Activated naive CD4-positive, alpha-beta T cell treated with anti-CD3 and anti-CD28 coated beads, Interleukin-2, amount 50 U/mL, for 72 hours (primary cell): ENCODE measurements at places on chromosomes 6 and 20.

DNA sequence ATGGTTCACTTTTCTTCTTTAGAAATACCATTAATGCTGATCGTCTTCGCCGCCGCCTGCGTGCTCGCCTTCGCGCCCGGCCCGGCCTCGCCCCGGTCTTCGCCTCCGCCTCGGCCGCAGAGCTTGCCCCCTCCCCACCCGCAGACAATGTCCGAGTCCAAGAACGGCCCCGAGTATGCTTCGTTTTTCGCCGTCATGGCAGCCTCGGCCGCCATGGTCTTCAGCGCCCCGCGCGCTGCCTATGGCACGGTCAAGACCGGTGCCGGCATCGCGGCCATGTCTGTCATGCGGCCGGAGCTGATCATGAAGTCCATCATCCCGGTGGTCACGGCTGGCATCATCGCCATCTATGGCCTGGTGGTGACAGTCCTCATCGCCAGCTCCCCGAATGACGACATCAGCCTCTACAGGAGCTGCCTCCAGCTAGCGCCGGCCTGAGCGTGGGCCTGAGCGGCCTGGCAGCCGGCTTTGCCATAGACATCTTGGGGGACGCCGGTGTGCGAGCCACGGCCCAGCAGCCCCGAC is 4.8 kb upstream of the PRPH2 start:
- DNase-seq, result no peak

- DNase-seq, result no peak
Measured at GRCh38 chr20:47708140-47708807, 77.0 kb downstream of the SULF2 start.

- DNase-seq, result no peak
Measured at GRCh38 chr6:158856261-158856660, 37.1 kb upstream of the EZR start.

GRCh38 chr6:20334962-20335361 is 66.7 kb upstream of the E2F3 start:
- no peak for DNase-seq

GRCh38 chr20:19406381-19406780 is 193.9 kb downstream of the SLC24A3 start:
- no peak for DNase-seq

DNA sequence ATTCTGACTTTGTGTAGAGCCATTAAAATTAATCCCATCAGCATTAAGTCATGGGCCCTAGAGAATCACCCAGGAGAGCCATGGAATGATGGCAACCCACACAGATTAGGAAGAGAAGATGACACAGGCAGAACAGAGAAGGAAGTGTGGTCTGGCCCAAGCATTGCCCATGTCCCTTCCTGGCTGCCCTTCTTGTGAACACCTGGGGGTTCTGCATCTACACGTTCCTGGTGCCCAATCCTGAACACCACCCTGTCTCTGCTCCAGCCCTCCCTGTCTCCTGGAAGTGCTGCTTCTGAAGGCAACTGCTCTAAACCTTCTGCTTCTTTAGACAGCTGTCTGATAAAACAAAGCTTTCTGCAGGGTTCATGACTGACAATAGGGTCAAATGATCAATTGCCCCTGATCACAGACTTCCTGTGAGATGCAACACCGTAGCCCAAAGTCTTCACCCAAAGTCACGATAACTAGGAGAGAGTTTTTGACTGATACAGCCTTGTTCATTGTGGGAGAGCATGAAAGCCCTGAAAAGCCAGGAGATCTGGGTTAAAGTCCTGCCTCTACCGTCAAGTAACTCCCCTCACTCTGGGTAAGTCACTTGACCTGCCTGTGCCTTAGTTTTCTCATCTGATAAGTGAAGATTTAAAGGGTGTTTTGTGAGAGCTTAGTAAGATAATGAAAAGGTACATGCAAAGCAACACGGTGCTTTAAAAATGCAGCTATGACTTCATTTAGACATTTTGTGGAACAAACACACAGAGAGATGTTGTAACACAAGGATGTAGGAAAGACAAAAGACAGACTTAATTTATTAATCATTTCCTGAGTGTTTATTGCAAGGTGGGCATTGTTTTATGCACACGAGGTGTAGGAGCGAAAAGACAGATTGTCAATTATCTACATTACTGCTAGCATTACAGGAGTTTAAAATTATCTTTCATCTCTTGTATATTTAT is 291.2 kb upstream of the STXBP5 start:
- DNase-seq, result no peak

- no peak for DNase-seq
Measured at GRCh38 chr20:19070026-19070425, 142.4 kb upstream of the SLC24A3 start.

GRCh38 chr6:98787435-98787834 is 46.9 kb upstream of the POU3F2 start:
- no peak for DNase-seq

DNA sequence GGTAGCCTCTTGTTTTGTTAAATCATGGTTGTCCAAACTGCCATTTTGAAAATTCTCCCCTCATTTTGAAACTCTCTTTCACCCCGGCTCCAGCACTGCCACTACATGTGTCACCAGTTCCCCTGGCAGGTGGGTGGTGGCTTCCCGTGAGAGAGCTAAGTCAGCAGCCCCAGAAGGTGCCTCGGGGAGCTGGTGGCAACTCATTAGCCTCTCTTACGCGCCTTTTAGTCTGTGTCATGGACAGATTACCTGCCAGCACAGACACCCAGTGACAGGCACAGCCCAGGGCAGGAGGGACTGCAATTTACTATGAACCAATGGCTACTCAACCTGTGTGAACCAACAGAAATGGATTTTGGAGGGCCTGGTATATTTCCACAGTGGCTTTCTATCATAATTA is 147.1 kb upstream of the SASH1 start:
- no peak for DNase-seq

GRCh38 chr6:21692721-21693120 is 99.2 kb downstream of the SOX4 start:
- DNase-seq, result no peak

- no peak for DNase-seq
Measured at GRCh38 chr6:8914700-8915099, 479.4 kb upstream of the SLC35B3 start.

DNA sequence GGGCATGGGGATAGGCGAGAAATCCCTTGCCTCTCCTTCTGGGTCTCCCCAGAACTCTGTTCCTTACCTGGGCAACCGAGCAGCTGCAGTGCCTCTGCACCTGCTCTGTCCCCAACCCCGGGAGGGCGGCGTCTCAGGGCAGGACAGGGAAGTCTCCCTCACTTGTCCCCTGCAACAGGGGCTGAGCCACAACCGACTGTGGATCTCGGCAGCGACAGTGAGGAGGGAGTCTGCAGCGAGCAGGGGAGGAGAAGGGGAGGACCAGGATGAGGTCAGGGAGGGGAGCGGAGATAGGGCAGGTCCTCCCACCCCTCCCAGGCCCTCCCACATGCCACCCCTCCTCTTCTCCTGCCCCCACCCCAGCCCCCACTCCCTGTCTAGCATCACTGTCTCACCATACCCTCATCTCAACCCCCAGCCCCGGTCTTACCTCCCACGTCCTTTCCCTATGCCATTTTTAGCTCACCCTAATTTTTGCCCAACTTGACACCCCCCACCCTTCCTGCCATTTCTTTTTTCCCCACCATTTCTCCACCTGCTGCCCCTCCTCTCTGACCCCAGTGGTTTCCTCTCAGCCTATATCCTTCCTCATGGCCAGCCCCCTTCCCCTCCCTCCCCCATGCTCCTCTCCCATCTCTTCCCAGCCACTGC is at the start of gene TNXB:
TSS of gene TNXB (minus strand) at position 225 of the 651 bp plus-strand sequence. CDS start 11,140 bp downstream, outside the sequence.
- no peak for DNase-seq

DNA sequence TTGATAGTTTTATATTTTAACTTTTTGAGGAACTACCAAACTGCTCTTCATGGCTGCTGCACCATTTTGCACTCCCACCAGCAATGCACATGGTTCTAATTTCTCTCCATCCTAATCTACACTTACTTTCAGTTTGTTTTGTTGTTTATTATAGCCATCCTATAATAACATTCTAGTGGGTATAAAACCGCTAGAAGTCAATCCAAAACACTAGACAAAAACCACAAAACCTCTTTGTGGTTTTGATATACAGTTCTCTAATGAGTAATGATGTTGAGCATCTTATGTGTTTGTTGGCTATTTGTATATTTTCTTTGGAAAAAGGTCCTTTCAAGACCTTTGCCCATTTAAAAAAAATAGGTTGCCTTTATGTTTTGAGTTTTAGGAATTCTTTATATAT is 5.6 kb downstream of the RPP21 start:
- no peak for DNase-seq

DNA sequence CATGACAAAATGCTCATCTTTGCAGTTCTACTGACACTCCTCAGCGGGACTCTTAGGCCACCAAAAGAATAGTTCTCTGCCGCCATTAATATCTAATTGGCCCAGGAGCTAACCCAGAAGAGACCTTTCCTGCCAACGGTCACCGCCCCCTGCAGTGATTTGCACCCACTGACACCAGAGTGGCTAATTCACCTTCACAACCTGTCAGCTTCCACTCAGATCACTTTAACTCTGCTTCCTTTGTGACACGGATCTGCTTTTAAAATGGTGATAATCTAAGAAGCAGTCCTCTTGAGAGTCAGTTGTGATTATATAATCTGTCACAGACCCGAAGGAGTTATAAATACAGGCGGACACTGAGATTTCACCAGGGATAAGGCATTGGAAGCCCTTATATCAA is 172.8 kb downstream of the FRK start:
- DNase-seq, result no peak

GRCh38 chr6:10425975-10426780 is 11.3 kb upstream of the TFAP2A start:
- no peak for DNase-seq

GRCh38 chr6:149461670-149462069 is 23.1 kb downstream of the ZC3H12D start:
- DNase-seq, result no peak

DNA sequence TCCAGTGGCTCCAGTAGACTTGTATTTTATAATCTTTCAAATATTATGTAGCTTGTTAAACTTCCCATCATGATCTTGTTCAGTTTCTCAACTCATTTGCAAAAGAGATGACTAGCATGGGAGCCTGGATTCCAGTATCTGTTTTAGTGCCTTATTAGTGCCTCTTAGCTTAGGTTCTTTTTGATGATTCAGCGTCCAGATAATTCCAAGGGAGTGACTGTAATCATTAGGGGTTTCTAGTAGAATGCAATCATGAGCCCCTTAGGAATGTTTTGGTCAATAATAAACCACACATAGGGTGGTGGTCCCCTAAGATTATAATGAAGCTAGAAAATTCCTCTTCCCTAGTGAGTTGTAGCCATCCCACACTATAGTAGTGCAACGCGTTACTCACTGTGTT is 7.0 kb downstream of the CD2AP start:
- DNase-seq, result no peak

- no peak for DNase-seq
Measured at GRCh38 chr6:148451690-148452089, 109.1 kb downstream of the SASH1 start.

- DNase-seq, result no peak
Measured at GRCh38 chr20:37816726-37817125, 86.2 kb upstream of the VSTM2L start.

- DNase-seq, result no peak
Measured at GRCh38 chr6:33168639-33169038, 23.6 kb downstream of the COL11A2 start.

- DNase-seq, result no peak
Measured at GRCh38 chr6:132215805-132216204, 185.5 kb downstream of the MOXD1 start.

GRCh38 chr6:130132286-130132701 is 90.5 kb downstream of the SAMD3 start:
- DNase-seq, result peak; percentile 24

DNA sequence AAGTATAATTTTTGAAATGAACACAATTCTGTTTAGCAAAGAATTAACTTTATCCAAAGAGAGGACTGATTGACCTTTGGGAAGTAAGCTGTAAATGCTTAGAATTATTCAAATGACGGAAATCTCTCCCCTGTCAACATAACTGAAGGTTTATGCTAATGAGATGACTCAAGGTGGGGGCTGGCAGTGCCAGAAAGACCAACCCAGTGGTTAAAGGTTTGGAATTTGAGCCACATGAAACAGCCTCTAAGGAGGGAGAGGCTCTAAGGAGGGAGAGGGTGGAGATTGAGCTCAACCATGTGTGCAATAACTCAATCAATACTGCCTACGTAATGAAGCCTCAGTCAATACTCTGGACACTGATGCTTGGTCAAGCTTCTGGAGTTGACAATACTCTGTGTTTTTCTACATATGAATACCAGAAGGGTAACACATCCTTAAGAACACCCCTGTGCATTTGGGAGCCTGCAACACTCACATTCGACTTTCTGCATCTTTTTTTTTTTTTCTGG is 123.4 kb upstream of the TENT5A start:
- DNase-seq, result no peak

DNA sequence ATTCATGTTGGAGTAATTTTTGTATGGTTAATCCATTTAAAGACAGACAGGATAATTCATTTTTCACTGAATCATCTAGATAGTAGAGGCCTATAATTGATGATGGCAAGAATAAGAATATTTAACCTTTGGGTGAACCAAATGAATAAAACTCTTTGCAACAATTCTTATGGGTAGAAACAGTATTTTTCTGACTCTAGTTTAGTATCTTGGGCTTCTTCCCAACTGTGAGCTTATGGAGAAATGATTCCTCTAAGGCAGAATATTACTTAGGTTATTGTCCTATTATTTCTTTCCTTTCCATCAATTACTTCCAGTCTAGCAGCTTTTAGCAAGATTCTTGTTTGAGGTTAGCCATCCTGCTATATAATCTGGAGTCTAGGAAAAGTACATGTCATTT is 734.9 kb upstream of the FLRT3 start:
- no peak for DNase-seq

GRCh38 chr6:52834481-52834880 is 6.1 kb downstream of the GSTA5 start:
- DNase-seq, result no peak

DNA sequence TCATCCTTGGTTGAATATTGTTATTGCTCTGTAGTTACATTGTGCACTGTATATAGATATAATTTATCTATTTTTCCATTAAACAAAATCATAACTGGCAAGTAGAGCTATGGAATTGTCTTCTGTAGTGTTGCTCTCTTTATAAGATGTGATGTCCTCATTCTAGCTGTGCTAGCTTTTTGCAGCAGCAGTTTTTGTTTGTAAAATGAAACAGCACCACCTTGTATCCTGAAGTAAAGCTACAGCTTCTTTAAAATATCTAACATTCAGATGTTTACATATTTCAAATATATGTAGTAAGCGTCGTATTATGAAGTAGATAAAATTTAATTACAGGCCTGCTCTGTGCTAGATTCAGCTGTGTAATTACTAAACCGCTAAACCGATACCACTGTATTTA is 328.8 kb upstream of the MANEA start:
- DNase-seq, result no peak

- DNase-seq, result no peak
Measured at GRCh38 chr6:100780648-100781047, 100.5 kb downstream of the ASCC3 start.

GRCh38 chr6:1670711-1671462 is 61.2 kb downstream of the FOXC1 start:
- DNase-seq, result no peak
